ENCODE measurements at places on chromosomes 1 and 21. TPM values are rescaled to one million over a fixed set of nuclear protein-coding genes. Genes with fewer than 3 reads are reported as not detected.
A peak's percentile ranks its signal among the peaks of the same experiment; 100 is the strongest.

Gene TESK2
- total RNA-seq, result 6.0 TPM

Gene C1orf226
- total RNA-seq, result 2.6 TPM

Gene OR2M3
- total RNA-seq, result not detected

DNA sequence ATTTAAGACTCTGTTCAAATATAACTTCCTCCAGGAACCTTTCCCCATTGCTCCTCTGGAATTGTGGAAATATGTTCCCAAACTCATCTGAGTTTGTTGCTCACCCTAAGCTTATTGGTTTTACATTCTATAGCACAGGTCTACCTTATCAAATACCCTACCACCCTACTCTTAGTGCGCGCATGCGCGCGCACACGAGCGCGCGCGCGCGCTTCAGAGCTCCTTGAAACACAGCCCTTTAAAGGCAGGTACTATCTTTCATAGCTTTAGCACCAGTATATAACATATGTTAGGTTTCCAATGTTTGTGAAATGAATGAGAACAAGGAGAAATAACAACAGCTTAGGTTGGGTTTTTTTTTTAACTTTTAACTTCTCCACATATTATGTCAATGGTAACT is 3.5 kb downstream of the IPP start:
- peaks cover 5% of the 10 kb centered on the region for H3K4me1 ChIP-seq
- no peaks in the 10 kb centered on the region for H3K27me3 ChIP-seq
- H3K27ac ChIP-seq, result no peak overlapping the region
- DNase-seq, result no peak
- H3K4me3 ChIP-seq, result no peak overlapping the region

- peaks cover 19% of the 10 kb centered on the region for H3K36me3 ChIP-seq
- no peak overlapping the region for H3K4me3 ChIP-seq
- H3K27ac ChIP-seq, result no peak overlapping the region
These were observed 30.7 kb downstream of the CD58 start for GRCh38 chr1:116540088-116540487.

- H3K27ac ChIP-seq, result no peak overlapping the region
- H3K36me3 ChIP-seq, result peaks cover 21% of the 10 kb centered on the region
- no peak overlapping the region for H3K4me3 ChIP-seq
- H3K4me1 ChIP-seq, result no peaks in the 10 kb centered on the region
- DNase-seq, result no peak
These were observed 57.3 kb downstream of the SMYD2 start for GRCh38 chr1:214338212-214338611.

GRCh38 chr1:111961016-111961415 is 28.5 kb downstream of the KCND3 start:
- H3K36me3 ChIP-seq, result no peaks in the 10 kb centered on the region
- no peak overlapping the region for H3K4me3 ChIP-seq
- no peaks in the 10 kb centered on the region for H3K4me1 ChIP-seq

- no peak for DNase-seq
- no peaks in the 10 kb centered on the region for H3K27me3 ChIP-seq
- H3K4me1 ChIP-seq, result peaks cover 9% of the 10 kb centered on the region
These were observed 84.0 kb upstream of the IVNS1ABP start for GRCh38 chr1:185401019-185401418.

DNA sequence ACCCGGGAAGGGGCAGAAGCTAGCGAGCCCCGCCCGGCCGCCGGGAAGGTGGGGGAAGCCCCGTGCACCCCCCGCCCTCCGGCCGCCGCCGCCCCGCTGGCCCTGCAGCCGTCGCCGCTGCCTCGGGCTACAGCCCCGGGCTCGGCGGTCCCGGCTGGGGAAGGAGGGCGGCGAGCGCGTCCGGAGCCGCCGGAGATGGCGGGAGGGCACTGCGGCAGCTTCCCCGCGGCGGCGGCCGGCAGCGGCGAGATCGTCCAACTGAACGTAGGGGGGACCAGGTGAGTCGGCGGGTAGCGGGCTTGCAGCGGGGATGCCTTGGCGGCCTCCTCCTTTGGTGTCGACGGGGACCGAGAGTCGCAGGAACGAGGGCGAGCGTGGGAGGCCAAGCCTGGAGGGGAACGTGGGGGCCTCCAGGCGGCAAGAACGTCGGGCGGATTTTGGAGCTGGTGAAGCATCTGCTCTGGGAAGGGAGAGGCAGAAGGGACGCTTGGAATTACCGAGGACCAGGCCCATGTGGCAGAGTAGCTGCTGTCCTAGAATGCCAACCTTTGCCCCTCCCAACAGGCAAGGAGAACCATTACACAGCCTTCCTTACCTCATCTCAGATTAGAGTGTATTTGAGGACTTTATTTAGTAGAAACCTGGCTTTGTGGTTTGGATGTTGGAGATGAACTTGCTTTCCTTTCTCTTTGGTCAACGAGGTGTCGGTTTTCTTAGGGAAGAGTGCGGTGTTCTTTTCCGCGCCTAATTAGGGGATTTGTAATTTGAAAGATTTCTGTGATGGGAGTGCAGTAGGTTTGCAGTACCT is 591 bp downstream of the KCTD3 start:
- H3K36me3 ChIP-seq, result no peaks in the 10 kb centered on the region
- peak overlapping the region; percentile 88 for H3K27ac ChIP-seq
- H3K27me3 ChIP-seq, result no peaks in the 10 kb centered on the region
- H3K4me3 ChIP-seq, result peak overlapping the region; percentile 81

- no peak overlapping the region for H3K4me3 ChIP-seq
- H3K27ac ChIP-seq, result no peak overlapping the region
- no peaks in the 10 kb centered on the region for H3K4me1 ChIP-seq
- H3K27me3 ChIP-seq, result no peaks in the 10 kb centered on the region
These were observed 127.7 kb downstream of the NAV1 start for GRCh38 chr1:201666645-201667044.

DNA sequence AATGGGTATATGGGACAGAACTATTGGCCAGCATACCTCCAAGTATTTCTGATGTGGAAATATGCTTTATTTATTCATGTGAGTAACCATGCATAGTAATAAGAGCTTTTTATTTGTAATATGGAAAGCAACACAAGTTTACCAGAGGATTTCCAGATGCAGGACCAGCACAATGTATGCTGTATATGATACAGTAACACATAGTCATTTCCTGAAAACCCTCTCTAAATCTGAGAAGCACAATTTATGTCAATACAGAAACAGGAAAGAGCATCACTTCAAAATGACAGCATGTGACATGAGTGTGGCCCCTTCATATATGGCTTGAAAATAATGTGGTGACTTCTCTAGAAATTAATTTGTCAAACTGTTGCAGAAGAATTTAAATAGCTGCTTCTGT is 1134.7 kb upstream of the ADGRL2 start:
- no peak overlapping the region for H3K4me3 ChIP-seq
- no peaks in the 10 kb centered on the region for H3K27me3 ChIP-seq
- H3K36me3 ChIP-seq, result no peaks in the 10 kb centered on the region

DNA sequence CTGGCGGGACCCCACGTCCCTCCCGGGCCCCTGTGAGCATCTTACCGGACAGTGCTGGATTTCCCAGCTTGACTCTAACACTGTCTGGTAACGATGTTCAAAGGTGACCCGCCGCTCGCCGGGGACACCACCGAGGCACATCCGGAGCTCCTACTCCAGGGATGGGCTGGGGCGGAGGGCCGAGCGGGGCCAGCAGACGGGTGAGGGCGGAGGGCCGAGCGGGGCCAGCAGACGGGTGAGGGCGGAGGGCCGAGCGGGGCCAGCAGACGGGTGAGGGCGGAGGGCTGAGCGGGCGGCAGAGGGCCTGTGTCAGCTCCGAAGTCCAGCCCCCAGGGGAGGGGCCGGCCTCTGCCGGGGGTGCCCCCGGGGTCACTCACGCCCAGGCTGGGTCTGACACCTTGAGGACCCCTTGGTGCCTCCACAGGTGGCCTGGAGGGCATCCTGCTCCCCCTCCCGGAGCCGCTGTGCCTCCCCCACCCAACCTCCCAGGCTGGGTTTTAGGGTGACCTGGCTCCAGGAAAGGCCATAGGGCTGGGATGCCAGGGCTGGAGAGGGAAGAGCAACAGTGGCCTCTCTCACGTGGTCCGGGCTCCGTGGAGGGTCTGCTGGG is 5.7 kb upstream of the TTLL10 start:
- no peaks in the 10 kb centered on the region for H3K36me3 ChIP-seq
- no peak overlapping the region for H3K4me3 ChIP-seq
- DNase-seq, result no peak
- no peak overlapping the region for H3K27ac ChIP-seq
- no peaks in the 10 kb centered on the region for H3K27me3 ChIP-seq
- peaks cover 13% of the 10 kb centered on the region for H3K4me1 ChIP-seq

DNA sequence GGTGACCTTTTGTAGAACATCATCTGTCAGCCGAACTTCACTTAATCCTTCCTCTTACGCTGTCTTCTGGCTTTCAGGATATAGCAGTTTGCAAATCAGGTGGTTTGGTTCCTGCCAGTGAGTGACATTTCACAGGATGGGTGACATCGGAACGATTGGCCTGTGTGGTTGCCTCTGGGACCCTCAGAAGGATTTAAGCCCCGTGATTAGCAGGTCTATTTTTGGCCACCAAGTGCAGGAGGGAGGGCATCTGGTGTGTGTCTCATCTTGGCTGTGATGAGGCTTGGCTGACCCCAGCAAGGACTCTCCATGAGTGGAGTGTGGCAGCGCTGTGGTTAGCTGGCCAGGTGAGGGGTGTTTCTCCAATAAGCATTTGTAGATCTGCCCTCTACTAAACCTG is 407.6 kb upstream of the VAMP3 start:
- no peak overlapping the region for H3K27ac ChIP-seq
- no peaks in the 10 kb centered on the region for H3K36me3 ChIP-seq
- H3K4me3 ChIP-seq, result no peak overlapping the region
- H3K4me1 ChIP-seq, result no peaks in the 10 kb centered on the region
